ENCODE measurements at places on chromosomes 1 and 21.

DNA sequence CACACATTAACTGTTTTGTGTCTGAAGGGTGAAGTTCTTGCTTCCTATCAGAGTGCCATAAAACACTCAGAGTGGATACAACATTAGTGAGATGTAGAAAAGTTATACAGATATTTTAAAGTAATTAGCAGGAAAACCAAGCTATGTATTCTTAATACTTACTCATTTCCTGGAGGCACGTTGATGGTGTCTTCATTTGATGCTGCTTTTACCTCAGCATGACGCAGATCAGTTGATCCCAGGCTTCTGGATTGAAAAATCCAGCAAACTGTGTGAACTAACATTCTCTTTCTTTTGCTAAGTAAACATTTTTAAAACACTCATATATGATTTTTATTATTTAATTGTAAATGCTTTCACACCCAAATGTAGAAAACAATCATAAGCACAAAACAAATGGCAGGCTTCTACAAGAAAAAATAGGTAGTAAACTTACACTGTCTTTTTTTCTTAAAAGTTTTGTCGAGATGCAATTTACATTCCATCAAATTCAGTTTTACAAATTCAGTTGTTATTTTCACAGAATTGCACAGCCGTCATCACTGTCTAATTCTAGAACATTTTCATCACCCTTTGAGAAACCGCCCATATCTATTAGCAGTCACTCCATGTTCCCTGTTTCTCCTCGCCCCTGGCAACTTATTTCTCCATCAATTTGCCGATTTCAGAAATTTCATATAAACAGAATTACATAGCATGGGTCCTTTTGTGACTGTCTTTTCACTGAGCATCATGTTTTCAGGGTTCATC, 198.9 kb downstream of the LRRC7 start:
- DNase-seq: no peak

GRCh38 chr1:202571719-202572339, 138.4 kb downstream of the SYT2 start:
- DNase-seq: peak; percentile 60

DNA sequence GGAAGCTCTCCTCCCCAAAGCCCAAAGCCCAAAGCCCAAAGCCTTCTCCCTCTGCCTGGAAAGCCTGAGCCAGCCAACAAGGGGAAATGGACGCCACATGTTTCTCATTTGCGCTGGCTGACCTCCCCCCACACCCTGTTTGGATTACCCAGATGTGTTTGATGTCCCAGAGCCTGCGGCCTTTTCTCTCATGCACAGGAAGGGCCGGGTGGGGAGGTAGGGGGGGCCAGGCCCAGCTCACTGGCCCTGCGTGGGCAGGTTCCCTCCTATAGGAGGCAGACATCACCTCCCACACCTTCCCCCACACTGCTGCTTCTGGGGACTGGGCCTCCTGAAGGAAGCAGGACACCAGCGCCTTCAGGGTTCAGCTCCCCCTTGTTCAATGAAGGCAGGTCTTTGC, 116.3 kb downstream of the NAV1 start:
- no peak for DNase-seq

DNA sequence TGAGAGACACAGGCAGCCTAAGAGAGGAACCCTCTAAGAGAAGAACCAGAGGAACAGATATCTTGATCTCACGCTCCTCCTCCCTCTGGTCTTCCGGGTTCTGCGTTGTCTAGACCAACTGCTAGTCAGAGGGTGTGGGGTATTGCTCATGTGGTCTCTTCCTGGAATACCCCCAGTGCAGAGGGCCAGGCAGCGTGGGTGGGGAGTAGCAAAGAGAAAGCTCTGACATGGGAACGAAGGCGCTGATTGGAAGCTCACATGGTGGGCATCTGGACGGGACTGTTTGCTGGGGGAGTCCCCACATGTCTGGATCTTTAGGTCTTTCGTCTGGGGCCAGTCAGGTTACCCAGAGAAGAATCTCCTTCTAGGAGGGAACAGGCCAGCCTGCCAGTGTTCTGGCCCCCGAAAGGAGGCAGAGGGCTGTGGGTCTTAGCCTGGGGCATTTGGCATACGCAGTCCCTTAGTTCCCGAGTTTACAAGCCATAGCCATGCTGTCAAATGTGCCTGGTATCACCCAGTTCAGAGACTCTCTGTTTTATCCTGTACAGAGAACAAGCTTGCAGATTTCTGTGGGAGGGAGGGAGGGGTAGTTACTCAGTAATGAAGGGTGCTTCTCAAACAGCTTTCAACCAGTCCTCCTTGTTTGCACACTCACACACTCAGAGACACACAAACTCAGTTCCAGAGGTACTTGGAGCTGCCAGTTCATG, 18.3 kb upstream of the IL6R start:
- DNase-seq: no peak

DNA sequence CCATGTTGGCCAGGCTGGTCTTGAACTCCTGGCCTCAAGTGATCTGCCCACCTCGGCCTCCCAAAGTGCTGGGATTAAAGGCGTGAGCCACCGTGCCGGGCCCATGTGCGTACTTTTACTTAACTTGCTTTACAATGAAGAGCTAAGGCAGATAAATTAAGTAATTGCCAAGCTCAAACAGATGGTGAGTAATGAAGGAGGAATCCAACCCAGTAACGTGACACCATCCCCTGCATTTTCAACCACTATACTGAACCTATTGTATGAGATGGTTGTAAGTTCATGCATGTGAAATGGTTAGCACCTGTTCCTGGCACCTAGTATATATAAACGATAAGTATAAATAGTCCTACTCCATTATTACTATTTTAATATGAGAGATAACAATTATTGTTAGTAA, 588.0 kb upstream of the BEND5 start:
- DNase-seq: no peak

GRCh38 chr1:3614755-3615742, 3.7 kb upstream of the MEGF6 start:
- peak; percentile 9 for DNase-seq

DNA sequence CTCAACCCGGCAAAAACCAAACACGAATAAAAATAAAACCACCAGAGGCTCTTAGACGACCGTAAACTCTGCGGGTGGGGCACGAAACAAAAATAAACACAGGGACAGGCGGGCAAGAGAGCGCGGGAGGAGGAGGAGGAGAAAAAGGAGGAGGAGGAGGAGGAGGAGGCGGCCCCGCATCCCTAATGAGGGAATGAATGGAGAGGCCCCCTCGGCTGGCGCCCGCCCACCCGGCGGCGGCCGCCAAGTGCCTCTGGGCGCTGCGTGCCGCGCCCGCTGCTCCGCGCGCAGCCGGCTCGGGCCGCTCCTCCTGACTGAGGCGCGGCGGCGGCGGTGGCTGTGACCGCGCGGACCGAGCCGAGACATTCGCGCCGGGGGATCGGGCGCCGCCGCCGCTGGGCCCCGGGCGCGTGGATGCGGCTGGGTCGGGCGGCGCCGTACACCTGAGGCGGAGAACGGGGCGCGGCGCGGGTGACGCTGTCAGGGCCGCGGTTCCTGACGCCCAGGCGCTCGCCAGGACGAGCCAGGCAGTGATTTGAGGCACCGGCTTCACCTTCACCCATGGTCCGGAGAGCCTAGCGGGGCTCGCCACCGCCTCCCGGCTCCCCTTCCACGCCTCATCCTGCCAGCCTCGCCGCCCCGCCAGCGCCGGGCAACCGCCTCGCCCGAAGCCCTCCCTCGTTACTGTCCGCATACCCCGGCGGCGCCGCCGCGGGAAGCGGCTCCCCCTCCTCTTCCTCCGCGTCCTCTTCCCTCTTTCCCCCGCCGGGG, at the start of gene MARK1:
TSS of gene MARK1 (plus strand) at position 229 of the 771 bp plus-strand sequence. CDS start 687 bp downstream, outside the sequence.
- peak; percentile 26 for DNase-seq

GRCh38 chr21:46517361-46517760, 58.7 kb downstream of the DIP2A start:
- DNase-seq: peak; percentile 71

Data from myocyte (in vitro differentiated cells).